NB4 (cell line): ENCODE measurements at places on chromosomes 7 and 10.

DNA sequence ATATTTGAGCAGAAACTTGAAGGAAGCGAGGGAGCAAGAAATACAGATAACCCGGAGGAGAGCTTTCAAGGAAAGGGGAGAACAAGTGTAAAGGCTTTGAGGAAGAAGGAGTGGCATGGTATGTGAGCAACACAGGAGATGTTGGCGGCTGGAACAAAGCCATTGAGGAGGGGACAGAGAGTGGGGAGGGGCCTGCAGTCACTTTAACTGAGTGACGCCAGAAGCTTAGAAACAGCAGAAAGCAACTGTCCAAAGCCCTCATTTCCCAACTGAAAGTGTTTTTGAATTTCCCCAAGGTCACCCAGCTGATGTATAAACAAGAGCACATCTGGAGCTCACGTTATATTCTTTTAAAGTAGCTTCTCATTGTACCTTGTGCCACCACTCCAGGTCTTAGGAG lies 19.1 kb downstream of the AUTS2 start:
- no peak for DNase-seq

DNA sequence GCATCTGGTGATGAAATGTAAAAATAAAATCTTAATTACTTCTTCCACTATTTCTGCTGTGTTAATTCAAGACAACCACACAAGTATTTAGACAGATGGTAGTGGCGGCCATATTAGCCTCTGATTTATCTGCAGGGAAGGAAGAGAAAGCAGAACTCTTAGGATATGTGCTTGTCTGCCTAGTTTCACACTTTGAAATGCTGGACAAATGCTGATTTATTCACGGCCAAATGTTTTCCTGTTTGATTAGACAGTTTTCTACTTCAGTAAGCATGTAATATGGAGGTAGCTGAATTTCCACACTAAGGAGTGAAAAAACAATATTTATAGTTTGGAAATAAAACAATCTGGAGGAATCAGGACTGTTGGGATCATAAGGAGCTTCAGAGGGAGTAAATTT lies 158.1 kb downstream of the AGMO start:
- DNase-seq: no peak

DNA sequence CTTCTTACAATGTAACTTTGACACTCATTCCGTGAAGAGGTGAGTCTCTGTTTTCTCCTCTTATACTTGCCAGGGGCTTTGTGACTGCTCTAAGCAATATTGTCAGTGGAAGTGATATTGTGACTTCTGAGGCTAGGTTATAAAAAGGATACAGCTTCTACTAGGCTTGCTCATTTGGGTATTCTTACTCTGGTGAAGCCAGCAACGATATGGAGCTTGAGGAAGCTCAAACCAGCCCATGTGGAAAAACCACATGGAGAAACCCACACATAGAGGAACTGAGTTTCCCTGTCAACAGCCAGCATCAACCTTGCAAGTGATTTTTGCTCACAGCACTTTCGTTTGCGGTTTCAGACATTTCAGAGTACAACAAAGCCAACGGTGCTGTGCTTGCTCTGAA lies 149.6 kb upstream of the SEMA3E start:
- DNase-seq: no peak

GRCh38 chr10:127524908-127525665 lies 24.0 kb upstream of the NPS start:
- DNase-seq: no peak

DNA sequence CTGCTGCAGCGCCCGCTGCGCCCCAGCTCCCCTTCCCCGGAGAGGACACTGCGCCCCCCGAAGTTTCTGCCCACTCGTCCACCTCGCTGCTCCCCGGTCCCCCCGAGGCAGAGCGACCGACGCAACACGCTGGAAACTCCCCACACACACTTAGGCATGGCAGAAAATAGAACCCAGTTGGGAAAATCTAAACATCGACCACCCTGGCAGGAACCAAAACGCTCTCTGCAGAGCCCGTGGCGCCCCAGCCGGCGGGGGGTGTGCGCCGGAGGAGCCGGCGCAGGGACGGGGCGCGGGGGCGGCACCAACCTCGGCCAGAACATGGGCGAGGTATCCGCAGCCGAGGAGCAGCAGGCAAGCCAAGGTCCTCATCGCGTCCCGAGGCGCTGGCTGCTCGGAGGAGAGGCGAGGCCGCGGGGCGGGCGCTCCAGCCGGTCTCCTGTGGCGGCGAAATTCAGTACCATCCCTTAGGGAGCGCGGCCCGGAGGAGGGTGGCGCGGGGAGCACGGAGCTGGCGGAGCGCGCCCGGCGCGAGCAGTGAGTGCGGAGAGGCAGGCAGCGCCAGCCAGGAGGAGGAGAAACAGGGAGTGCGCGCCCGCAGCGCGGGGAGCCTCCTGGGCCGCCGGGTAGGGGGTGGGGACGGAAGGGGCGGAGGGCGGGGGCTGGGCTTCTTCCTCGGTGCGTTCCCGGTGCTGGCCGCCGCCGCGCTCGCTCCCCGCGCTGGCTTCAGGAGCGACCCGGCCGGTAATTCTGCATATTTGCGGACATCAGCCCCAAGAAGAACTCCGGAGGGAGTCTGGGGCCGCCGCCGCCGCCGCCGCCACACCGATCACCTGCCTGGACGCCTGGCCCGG lies 789 bp downstream of the PDGFA start:
- DNase-seq: peak; percentile 65

DNA sequence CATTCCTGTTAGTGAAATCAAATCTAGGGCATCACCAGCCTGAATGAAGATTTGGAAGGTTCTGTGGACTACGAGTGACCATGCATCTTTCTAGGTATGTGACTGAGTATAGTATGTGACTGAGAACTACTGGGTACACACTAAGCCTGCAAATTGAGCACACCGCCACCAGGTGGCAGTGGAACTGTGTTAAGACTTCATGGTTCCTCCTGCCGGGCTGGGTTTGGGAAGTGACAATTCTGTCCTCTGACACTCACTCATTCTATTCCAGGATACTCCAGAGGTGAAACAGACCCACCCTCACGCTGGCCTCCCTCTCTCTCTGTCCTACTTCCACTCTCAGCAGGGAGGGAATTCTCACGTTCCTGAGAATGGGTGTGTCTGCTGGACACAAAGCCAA lies 84.0 kb upstream of the TMEM248 start:
- DNase-seq: peak; percentile 86

DNA sequence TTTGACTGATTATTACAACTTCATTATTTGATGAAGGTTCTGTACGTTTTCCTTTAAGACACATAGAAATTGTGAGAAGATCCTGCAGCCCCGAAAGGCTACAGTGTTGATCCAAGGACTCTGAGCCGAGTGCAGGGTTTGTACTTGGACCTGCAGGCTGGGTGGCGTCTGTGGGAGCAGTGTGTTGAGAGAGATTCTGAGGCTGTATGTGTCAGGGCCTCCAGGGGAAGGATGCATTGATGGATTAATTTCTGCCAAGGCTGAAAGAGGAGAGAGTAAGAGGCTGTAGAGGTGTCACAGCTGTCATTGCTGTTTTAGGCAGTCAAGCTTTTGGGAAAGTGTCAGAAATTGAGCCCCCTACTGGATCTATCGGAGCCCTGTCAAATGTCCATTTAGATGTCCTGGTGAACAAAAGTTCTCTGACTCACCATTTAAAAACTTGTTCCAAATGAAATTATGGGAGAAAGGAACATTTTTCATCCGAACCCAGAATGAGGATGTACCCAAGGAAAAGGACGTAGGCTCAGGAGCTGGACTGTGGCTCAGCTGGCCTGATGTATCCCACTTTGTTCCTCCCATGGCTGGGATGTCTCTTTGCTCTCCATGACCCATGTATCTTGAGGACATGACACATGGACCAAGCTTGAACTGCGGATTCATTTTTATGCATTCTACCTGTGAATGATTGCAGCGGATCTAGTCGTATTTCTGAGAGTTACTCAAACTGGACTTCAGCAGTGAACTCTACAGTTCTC lies 102.2 kb downstream of the TCF7L2 start:
- DNase-seq: peak; percentile 26

DNA sequence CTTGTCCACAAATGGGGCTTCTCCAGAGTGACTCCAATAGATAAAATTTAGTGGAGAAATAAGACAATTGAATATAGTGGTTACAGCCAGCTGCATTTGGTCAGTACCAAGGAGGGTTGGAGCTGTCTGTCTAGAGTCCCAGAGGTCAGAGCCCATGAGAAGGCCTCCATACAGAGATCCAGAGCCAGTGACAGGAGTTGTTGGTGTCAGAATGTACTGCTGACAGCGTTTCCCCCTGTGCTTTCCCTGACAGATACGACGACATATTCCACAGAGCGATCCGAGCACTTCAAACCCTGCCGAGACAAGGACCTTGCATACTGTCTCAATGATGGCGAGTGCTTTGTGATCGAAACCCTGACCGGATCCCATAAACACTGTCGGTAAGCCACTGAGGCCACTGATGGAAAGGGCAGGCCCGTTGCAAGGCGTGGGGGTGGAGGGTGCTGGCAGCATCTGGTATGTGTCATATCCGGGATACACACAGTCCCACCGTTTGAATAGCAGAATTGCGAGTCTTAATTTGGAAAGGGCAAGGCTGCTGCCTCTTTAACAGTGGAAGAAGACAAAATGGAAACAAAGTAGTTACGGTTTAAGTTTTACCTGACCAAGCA lies 483.6 kb downstream of the NRG3 start:
- DNase-seq: peak; percentile 5

GRCh38 chr7:92133133-92133736 lies 1.0 kb downstream of the CYP51A1 start:
- peak; percentile 49 for DNase-seq

DNA sequence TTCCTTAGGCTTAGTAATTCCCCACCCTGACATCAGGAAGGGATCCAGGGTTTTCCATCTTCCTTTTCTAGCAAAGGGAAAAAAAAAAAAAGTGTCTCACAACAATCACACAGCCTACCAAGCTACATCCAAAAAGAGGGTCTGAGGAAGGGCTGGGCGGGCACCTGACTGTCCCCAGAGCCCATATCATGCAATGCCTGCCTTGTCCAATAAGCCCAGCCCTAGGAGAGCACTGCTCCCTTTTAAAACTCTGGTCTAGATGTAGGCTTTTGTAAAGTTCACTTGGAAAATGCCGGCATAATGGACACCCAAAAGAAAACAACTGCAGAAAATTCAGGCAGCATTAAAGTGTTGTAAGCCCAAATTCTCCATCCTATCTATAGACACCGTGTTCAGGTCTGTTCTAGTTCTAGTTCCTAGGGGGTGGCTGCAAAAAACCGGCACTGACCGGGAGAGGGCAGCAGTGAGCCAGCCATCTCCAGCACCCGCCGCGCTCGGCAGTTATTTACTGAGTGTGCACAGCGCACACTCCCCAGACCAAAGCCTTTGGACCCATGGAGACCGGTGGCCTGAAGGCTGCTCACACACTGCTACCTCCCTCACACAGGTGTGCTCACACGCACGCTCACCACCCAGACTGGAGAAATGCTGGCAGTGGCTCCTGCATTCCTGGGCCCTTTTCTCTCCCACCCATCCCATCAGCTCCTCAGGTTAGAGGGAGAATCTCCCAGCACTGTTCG lies 48.7 kb downstream of the PODXL start:
- DNase-seq: peak; percentile 76

- no peak for DNase-seq
These were observed 81.3 kb upstream of the CXCL12 start for GRCh38 chr10:44466236-44466635.

GRCh38 chr10:32049113-32049512 lies 7.1 kb downstream of the KIF5B start:
- no peak for DNase-seq

DNA sequence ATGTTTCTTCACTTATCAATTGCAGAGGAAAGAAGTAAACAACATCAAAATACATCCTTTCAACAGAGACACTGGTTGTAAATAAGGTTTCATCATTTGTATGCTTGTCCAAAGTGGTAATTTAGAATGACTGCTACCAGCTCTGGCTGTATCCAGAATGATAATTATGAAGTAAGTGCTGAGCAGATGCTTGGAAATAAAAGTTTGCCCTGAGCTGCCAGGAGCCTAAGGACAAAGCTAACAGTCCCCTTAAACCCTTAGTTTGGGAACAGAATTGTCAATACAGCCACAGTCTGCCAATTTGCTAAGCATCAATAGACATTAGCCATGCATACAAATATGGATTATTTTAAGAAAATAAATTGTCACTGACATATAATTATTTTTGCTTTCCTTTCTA lies 147.0 kb upstream of the SLC13A1 start:
- DNase-seq: no peak

- peak; percentile 77 for DNase-seq
These were observed 5.7 kb downstream of the NRF1 start for GRCh38 chr7:129617178-129617577.

- DNase-seq: no peak
These were observed 46.0 kb upstream of the TRIM8 start for GRCh38 chr10:102598243-102598642.

DNA sequence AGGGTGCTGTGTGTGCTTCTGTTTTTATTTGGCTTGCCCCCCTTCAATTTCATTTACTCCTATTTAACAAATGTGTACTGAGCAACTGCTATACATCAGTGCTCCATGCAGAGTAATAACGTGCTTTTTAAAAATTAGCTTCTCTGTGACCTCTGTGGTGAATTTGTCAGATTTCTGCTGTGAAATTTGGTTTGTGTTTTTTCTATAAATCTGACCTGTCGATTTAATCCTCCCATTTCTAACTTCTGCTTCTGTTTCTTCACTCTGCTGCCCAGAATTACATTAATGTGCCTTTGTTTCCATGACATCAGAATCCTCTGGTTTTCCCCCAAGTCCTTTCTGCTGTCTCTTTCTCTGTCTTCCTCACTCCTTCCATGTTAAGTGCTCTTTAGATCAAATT lies 123.8 kb upstream of the CACNA2D1 start:
- DNase-seq: no peak

GRCh38 chr7:155644971-155645509 lies 579 bp downstream of the RBM33 start:
- DNase-seq: peak; percentile 76
